ENCODE measurements at places on chromosomes 11 and 22.
A peak's percentile ranks its signal among the peaks of the same experiment; 100 is the strongest.

DNA sequence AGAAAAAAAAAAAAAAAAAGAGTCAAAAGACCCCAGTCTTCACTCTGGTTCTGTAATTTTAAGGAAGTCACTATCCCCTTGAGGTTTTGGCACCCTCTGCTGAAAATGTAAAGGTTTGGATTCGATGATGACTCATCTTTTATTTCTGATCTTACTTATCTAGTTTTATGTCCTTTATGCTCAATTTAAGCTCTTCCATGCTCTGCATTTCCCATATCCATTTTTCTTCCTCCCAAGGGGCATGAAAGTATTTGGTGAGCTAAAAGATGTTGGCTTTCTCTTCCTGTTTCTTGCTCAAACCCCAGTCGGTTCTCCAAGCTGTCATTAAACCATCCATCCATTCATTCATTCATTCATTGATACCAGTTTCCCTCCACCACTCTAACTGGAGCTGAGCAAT lies 61.0 kb upstream of the CDON start:
- DNase-seq = no peak

- DNase-seq = no peak
Observed at GRCh38 chr22:40855071-40855978, 1.1 kb downstream of the ST13 start.

- DNase-seq = no peak
Observed at GRCh38 chr11:2960139-2960538, 30.9 kb upstream of the PHLDA2 start.

DNA sequence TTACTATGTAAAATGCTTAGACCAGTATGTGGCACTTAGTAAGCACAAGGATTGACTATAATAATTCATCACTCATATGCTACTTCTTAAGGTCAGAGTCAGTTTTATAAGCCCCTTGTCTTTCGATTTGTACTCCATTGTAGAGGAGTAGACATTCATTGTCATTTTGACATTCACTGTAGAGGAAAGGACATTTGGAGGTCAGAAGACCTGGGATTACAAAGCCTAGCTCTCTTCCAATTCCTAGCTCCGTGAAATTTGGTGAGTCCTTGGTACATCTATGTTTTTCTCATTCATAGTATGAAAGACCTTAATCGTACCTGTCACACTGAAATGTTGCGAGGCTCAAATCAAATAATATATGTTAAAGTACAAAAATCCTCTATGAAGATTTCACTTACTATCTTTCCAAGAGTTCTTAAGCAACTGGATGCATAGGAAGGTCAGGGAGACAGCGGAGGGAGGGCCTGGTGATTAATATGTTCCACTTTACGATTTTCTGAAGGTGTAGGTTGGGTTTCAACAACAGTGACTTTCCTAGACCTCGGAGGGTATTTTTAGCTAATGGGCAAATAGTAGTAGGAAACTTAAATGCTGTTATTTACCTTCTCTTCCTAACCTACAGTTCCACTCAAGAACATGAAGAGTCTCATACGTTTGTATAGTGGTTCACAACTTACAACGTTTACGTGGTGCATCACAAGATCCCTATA lies 1.4 kb upstream of the EMSY start:
- DNase-seq = no peak

DNA sequence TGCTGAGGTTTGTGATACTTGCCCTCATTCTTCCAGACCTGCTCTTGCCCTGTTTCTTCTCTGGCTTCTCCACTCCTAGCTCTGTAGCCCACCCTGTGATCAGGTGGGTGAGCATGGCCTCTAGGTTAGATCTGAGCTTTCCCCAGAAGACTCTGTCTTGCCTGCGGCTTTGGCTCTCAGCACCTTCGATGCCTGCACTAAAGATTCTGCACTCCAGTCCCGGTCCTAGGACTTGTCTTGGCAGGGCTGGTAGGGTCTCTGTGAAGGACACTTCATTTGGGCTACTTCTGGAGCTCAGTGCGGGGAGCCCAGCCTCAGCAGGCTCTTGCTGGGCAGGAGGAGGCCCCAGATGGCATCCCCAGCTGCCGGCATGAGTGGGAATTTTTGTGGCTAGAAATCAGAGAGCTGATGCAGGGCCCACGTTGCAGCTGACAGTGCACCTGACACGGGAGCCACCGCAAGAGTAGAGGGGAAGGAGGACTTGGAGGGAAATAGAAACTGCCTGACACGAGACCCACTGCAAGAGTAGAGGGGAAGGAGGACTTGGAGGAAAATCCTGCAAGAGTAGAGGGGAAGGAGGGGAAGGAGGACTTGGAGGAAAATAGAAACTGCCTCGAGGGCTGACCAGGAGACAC lies 226.9 kb upstream of the B3GAT1 start:
- DNase-seq = no peak

- DNase-seq = no peak
Observed at GRCh38 chr11:95156916-95157541, 67.4 kb downstream of the ENDOD1 start.

DNA sequence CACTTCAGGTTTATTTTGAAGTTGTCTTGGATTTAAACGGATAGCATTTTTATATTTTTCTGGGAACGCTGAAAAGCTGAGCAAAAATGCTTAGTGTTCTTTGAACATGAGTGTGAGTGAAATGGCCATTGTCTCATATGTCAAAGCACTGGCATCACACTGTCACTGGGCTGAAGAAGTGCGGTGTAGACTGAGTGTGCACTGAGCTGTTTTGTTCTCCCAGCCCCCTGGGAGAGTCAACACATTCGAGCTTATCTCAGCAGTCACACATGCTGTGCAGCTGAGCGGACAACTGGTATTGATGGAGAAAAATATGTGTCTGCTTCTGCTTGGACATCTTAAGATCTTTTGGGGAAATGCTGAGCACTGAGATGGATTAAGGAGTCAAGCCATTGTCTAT lies 90.8 kb downstream of the TECTA start:
- no peak for DNase-seq

DNA sequence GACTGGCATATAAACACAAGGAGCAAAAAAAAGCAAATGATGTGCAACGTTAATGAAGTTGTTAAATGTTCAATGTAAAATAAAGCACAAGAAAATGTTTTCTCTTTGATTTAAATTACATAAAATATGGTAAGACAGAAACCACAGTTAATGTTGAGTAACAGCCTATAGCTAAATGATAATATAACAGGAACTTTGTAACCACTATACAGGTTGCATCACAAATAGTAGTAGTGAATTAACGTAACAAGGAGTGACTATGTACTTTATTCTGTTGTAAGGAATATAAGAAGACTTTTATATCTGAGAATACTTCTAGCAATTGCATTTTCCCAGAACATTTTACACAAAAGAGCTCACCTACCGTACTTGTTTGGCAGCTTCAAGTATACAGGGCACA lies 16.9 kb downstream of the SAAL1 start:
- no peak for DNase-seq

- no peak for DNase-seq
Observed at GRCh38 chr11:101429703-101430540, 153.9 kb downstream of the TRPC6 start.

DNA sequence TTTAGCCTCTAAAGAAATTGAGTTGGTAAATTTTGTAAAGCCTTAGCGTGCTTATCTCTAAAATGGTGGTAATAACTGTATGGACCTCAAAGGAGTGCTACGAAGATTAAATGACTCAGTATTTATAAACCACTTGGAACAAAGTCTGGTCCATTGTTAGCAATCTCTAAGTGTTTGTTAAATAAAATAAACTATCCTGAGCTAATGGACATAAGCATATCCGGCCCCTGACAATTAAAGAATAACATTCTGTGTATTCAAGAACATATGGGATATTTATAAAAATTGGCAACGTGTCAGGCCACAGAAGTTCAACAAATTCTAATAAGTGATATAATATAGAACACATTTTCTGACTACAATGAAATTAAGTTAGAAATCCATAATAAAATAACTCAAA lies 71.0 kb downstream of the MYEOV start:
- DNase-seq = no peak

GRCh38 chr11:91299980-91300379 lies 924.6 kb upstream of the FAT3 start:
- no peak for DNase-seq

DNA sequence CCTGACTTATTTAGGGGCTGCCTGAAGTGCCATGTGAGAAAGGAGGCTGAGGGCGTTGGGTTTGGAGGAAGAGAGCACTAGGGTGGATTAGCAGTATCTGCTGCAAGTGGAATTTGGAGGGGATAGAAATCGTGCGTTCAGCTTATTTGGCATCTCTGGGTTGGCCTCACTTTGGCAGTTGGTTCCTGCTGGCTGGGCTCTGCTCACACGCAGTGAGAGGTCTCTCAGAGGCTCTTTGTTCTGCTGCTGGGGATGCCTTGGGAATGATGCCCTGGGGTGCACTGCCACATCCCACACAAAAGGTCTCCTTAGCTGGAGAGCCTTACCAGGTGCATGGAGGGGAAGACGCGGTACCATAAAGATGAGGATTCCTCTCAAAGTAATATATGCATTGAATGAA lies 17.7 kb upstream of the MICAL2 start:
- no peak for DNase-seq

DNA sequence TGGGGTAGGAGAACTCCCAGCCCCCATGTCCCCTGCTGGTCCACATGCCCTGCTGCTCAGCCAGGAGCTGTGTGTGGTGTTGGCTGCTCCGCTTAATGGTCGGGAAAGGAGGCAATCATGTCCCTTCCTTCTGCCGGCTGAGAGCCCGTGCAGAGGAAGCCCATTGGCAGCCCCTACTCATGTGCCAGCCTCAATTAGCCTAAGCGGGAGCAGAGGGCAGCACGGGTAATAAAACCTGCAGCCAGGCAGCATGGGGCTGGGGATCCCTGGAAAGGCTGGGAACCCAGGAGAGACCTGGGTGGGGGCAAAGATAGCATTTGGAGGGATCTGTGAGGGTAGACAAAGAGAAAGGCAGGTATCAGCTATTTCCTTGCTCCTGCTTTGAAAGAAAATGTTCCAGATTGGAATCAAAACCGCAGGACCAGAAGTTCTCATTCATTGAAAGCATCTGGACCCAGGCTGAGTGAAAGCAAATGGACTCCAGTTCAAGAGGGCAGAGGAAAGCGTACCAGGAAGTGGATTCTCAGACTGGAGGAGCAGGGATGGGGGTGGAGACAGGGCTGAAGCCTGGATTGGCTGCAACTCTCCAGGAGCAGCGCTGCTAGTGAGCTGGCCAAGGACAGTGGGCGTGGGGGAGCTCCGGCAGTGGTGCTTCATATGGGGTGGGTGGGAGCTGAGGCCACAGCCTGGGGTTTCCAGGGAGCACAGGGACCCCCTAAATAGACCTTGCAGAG lies 103.4 kb upstream of the NECTIN1 start:
- DNase-seq = no peak

GRCh38 chr11:70716986-70717775 lies 318.9 kb downstream of the CTTN start:
- DNase-seq = no peak

GRCh38 chr11:61293867-61294716 lies 1.0 kb downstream of the VWCE start:
- DNase-seq = no peak

DNA sequence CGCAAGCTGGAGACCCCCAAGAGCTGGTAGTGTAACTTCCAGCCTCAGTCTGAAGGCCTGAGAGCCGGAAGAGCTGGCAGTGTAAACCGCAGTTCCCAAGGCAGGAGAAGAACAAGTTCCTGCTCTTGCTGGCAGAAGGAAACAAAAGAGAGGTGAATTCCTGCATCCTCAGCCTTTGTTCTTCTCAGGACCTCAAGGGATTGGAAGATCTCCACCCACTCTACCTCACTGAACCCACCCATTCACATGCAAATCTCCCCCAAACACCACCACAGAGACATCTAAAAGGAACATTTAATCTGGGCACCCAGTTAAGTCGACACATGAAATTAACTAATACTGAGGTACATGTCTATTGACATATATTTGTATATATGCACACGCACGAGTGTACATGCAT lies 1310.3 kb downstream of the TBC1D22A start:
- peak; percentile 86 for DNase-seq

GRCh38 chr11:125410091-125410490 lies 86.0 kb downstream of the FEZ1 start:
- DNase-seq = peak; percentile 72

DNA sequence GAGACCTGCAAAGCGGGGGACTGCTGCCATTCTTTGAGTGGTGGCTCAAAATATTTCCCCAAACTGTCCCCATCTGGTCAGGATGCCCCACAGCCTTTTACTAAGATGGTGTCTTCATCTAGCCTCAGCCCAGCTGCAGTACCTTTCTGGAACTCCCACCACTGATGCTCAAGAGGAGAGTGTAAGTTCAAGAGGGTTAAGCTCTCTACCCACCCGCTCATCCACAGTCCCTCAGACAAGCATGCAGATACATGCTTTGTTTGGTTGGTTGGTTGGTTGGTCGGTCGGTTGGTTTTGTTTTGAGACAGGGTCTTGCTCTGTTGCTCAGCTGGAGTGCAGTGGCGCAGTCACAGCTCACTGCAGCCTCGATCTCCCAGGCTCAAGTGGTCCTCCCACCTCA lies 14.5 kb upstream of the CAVIN3 start:
- DNase-seq = no peak

GRCh38 chr11:3123761-3124733 lies 41.1 kb downstream of the OSBPL5 start:
- DNase-seq = no peak

DNA sequence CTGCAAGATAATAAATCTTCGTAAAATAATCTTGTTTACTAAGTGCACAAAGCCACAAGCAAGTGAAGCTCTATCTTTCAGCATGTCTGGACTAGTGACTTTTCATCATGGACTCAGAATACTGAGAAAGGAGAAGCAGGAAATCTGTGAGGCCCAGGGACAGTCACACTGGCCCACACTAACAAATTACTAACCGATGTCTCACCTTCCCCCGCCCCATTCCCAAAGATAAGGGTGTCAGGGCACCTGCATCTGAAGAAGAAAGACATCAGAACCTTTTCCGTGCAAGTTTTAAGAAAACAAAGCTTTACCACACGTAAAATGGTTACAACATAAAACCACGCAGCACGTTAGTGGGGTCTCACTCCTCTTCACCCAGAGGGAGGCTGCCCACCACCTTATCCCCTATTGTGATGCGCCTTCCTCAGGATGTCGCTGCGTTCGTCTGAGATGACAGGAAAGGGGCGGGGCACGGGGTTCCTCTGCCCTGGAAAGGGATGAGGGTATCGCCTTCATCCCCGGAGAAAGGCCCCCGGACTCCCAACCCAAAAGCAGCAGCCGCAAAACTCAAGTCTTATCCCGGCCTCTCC lies 616 bp downstream of the BTBD10 start:
- DNase-seq = peak; percentile 39

GRCh38 chr11:36193721-36194120 lies 95.5 kb downstream of the COMMD9 start:
- DNase-seq = no peak
